ENCODE measurements at places on chromosomes 1 and 21. TPM values are rescaled to one million over a fixed set of nuclear protein-coding genes. Genes with fewer than 3 reads are reported as not detected.

DNA sequence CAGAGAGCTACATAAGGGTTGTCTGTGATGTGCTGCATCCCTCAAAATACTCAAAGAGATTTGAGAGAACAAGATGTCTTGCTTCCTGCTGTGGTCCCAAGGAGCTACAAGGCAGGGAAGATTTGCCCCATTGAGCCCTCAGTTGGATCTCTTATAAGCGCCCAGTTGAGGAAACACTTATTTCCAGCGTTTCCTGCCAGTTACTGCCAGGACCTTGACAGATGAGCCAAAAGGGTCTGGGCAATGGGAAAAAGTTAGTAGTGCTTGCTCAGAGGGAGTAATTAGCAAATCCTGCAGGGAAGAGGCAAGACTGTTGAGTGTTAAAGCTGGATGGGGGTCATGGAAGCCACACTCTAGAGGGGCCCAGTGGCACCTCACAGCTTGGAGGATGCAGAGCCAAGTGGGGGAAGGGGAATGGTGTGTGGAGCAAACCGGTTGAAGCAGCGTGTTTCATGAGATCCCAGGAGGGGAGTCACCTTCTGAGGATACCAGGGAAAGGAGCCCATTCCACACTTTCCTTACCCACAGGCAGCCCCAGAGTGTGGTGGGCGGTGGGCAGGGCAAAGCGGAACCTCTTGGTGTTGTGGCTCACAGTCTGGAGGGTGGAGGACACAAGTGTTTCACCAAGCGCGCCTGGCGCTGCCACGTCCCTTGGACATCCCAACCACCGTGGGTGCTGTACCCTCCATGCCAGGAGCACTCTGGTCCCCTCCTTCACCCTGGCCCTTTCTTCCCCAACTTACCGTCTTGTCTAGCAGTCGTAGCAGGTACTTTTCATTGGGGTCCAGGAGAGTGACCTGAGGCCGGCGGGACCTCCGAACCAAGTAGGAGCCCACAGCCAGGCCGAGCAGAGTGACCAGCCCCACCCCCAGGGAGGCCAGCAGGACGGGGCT, 805 bp downstream of the CYB5R1 start:
- DNase-seq, result no peak

- DNase-seq, result no peak
These were observed 148.5 kb downstream of the POU2F1 start for GRCh38 chr1:167369175-167369574.

GRCh38 chr1:85473390-85473789, 8.4 kb upstream of the DDAH1 start:
- DNase-seq, result no peak

DNA sequence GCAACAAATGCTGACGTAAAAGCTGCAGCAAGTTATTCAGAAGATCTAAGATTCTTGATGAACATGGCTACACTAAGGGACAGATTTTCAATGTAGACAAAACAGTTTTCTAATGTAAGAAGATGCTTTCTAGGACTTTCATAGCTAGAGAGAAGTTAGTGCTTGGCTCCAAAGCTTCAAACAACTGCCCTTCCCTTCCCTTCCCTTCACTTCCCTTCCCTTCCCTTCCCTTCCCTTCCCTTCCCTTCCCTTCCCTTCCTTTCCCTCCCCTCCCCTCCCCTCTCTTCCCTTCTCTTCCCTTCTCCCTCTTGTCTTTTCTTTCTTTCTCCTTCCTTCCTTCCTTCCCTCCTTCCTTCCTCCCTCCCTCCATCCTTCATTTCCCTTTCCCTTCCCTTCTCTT, 365.3 kb upstream of the ADGRL4 start:
- no peak for DNase-seq

DNA sequence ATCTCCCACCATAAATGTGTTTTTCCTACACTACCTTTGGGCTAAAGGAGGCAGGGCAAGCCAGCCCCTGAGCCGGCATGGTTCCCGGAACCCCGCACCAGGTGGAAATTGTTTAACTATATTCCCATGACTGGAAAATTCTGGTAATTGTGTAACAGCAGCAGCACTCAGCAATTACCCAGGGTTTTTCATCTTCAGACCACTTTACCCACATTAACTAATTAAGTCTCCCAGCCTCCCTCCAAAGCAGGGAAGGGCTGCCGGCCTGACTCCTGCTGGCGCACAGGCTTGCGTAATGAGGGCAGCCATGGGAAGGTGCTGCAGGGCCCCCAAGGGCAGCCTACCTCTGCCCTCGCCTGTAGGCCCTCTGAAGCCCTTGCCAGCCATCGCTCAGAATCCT, 140.7 kb upstream of the VAMP3 start:
- no peak for DNase-seq

Gene CENPF
- total RNA-seq, result 116 TPM

Gene VAV3
- total RNA-seq, result 1.3 TPM

Gene AMY1C
- total RNA-seq, result not detected

Gene BRDT
- not detected for total RNA-seq

Measured in activated naive CD4-positive, alpha-beta T cell treated with anti-CD3 and anti-CD28 coated beads for 36 hours (primary cell).